ENCODE measurements at places on chromosomes 13 and 19.
A peak's percentile ranks its signal among the peaks of the same experiment; 100 is the strongest.

- DNase-seq: no peak
Observed at GRCh38 chr19:35929876-35930275, 6.3 kb upstream of the LRFN3 start.

- no peak for DNase-seq
Observed at GRCh38 chr19:29785955-29786589, 25.7 kb upstream of the CCNE1 start.

- no peak for DNase-seq
Observed at GRCh38 chr19:13958043-13958442, 5.7 kb downstream of the DCAF15 start.

DNA sequence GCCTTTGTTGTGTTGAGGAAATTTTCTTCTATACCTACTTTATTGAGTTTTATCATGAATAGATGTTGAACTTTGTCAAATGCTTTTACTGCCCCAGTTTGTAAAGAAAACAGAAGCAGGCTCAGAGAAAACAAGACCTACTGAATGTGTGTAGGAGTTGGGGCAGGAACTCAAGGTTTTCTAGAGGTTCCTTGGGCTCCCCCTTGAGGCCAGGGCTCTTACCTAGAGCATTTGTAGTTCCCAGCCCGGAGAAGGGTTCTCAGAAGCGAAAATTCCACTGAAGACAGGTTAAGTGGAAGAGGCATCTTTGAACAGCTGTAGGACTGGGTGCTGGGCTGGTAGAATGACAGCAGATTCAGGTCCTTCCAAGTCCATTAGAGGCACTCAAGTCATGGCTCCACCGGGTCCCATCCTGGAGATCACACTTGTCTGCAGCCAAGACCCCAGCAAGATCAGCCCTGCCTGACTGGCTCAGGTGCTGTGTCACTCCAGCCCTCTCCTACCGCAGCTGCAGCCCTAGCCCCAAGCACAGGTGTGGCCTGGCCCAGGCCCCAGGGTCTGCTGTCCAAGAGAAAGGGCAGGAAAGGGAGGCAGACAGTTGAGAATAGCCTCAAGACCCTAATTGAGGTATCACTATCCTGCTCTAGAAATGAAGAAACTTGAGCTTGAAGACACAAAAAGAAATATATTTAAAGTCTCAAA, 425.5 kb downstream of the PCDH20 start:
- no peak for DNase-seq

GRCh38 chr19:28652765-28653164, 560.2 kb downstream of the UQCRFS1 start:
- DNase-seq: no peak

- no peak for DNase-seq
Observed at GRCh38 chr19:49912965-49913685, 15.9 kb upstream of the ATF5 start.

DNA sequence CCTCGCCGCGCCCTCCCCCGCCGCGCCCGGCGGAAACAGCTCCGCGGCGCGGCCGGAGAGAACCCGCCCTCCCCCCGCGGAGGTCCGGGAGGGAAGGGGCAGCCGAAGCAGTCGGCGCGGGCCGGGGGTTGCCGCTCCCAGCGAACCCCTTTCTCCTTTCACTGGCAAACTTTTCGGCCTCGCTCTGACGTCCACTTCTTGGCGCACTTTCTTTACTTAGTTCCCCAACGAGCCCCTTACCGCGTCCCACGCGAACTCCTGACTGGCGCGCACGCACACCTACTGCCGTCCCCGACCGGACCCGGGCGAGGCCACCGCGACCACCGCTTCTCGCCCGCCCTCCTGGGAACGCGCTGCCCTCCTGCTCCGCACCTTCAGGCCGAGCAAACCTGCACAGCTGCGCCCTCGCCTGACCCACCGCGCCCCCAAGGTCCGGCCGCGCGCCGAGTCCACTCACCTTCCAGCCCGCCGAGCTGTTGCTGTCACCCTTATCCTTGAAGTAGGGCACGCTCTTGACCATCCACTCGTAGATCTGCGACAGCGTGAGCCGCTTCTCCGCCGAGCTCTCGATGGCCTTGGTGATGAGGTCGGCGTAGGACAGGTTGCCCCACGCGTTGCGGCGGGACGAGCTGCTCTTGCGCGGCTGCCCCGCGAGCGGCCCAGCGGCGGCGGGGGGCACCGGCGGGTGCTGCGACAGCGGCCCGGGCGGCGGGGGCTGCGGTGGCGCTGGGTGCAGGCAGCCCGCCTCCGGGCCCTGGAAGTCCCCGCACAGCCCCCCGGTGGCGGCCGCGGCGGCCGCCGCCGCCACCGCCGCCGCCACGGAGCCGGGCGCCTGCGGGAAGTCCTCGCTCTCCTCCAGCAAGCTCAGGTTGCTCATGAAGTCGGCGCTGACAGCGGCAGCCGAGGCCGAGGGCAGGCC, 1.1 kb downstream of the FOXO1 start:
- DNase-seq: no peak

DNA sequence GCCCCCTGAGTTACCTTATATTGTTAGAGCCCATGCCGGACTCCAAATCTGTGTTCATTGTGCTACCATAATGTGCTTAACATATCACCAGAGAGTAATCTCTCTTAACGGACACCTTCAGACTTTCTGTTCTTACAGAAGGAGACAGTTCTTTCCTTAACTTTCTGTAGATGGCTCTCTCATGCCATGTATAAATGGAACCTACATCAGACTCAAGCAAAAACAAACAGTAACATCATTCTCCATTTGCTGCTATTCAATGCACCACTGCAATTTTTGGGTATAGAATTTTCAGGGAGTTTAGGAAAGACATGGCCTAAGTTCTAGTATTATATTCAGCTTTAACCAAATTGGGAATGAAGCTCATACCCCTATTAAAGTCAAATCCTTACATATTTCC, 12.6 kb upstream of the UGGT2 start:
- DNase-seq: no peak

DNA sequence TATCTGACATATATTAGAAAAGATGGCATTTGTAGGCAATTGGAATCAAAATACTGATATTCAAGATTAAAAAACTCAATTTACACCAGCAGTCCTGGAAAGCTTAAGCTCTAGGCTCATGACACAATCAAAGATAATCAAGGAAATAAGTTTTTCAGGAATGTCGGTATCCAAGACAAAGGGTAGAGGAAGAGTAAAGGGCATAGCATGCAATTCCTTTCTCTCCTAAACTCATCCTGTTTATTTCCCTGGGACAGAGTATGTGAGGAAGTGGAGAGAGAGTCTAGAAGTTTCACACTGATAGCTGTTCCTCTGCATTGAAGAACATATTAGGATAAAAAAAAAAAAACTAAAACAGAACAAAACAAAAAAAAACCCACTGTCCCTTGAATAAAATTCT, 2452.1 kb downstream of the PCDH9 start:
- DNase-seq: no peak

DNA sequence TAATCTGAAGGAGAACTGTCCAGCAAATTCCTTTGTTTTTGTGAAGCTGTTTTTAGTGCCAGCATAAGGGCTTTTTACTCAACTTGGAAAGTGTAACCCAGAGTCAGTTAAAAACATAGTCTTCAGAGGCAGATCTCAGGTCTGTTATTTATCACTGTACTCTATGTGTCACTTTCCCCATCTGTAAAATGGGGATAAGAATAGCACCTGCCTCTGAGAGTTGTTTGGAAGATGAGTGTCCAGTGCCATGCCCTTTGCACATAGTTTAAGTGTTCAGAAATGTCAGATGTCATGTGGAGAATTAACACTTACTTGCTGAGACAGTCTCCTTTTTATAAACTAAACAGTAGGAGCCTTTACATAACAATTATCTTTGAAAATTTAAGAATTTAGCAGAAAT, 27.9 kb downstream of the USPL1 start:
- no peak for DNase-seq

- DNase-seq: no peak
Observed at GRCh38 chr19:815079-815774, 6.5 kb downstream of the PLPPR3 start.

DNA sequence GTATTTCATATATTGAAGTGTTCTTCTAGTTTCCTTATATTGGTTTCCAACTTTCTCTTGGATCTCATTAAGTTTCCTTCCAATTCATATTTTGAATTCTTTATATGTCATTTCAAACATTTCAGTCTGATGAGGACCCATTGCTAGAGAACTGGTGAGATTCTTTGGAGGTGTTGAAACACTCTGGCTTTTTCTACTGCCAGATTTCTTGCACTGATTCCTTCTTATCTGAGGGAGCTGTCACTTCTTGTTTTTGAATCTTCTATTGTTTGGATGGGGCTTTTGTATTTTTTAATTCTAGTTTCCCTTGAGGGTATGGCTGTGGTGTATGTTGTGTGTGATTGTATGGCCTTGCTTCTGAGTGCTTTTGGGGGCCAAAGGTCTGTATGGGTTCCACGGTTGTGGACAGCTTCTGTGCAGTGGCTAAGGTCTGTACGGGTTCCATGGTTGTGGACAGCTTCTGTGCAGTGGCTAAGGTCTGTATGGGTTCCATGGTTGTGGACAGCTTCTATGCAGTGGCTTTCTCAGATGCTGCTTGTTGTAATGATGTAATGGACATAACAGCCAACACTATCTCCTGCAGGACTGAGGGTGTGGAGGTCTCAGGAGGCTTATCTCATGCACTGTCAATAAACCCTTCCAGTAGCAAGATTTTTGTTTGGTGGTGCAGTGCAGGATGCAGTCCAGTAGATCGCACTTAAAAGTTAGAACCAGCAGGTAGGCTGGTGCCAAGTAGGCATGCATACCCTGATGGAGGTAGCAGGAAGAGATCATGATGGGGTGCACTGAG, 36.8 kb downstream of the ACSBG2 start:
- peak; percentile 12 for DNase-seq

DNA sequence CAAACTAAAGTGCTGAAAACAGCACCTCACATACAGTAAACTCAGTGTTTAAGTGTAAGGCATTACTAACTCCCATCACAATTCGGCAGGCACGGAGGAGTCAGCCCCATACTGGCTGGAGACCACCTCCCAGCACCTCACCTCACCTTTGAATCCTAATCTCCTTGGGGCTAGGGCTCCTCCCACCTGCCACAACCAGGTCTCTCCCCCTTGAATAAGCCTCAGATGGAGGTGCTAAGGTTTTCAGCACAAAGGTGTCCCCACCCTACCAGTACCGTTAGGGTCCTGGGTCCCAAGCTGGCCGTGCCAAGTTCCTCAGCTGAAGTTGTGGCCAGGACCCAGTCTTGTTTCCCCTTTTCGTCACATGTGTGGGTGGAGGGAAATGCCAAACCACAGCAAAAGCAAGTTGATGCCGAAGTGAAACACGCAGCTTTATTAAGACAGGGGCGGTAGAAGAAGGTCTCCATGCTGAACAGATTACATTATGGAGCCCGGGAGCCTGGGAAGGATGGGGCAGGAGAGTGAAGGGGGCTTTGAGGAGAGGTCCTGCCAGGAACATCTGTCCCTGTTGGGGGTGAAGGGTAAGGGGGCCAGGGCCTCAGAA, at the start of gene IGFLR1:
Gene IGFLR1, minus strand, starts transcription at position 332 of the 604 bp plus-strand sequence. CDS start 1,272 bp downstream, outside the sequence.
- no peak for DNase-seq

DNA sequence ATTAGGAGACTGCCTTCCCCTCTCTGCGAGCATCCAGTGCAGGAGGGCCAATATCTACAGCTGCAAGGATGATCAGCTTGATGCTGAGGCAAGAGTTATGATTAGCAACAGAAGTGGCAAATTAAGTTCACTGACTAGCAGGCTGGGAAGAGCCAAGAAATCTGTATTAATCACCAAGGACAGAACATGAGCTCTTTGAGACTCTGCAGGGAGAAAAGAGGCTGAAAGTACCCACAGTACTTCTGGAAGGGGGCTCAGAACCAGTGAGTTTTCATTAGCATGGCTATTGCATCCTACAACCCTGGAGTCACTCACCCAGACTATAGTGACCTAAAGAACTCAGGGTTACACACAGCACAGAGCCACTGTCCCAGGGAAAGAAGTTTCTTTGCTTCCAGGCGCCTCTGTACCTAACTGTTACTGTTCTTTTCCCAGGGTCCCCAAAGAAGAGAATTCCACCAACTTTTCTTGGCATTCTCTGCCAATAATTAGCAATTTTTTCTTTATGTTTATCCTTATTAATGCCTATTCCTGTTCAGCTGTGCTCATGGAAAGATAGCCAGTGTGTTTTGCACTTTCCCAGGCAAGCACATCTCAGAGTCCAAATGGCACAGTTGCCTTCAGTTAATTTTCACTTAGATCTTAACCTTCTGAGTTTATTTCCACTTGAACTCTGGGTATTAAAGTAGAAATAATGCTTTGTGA, 25.8 kb upstream of the MEDAG start:
- peak; percentile 71 for DNase-seq

DNA sequence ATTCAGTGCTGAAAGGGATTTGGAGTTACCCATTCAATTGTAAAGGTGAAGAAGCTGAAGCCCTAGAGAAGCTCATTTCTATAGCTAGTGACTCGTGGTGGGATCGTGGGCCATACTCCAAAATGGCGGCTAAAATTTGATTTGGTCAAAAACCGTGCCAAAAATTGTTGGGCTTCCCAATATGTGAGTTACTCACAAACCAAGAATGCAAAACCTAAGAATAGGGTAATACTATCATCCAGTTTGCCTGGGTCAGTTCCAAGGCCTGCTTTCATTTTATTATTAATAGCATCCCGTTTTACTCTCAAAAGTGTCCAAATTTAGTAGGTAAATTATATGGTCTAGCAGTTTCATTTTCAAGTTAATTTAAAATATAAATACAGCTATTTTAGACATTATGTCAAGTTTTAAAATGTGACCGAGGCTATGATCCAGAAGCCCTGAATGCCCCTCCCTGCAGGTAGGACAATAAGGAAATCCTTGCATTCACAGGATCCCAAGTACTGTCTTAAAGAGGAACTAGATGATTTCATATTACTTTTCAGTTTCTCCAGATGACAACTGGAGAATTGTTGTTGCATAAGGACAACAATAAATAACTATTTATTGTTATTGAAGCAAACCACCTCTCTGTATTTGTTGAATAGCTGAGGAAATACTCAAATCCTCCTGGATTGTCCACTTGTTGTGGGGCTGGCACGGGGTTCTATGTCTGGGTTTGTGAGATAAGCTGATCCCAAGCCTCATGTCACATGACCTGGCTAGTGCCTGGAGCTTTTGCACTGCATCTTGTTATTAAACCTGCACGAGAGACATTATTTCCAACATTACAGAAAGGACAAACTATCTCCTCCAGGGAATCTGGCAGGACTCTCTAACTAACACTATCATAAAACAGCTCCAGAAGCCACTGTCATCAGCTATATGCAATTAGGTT, 11.6 kb upstream of the RAP2A start:
- DNase-seq: no peak

DNA sequence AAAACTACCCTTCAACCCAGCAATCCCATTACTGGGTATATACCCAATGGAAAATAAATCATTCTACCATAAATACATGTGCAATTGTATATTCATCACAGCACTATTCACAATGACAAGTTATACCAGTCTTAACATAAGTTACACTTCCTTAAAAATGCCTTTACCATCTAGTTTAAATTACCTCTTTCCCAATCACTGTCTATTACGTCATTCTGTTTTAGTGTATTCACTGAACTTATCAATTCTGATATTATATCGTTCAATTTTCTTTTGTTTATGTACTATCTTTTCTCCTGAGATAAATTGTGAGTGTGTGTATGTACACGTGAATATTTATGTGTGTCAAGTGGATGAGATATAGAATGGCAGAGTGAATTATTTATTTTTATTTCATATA, 1416.8 kb downstream of the OLFM4 start:
- DNase-seq: no peak
